ENCODE measurements at places on chromosomes 6 and 20. TPM values are rescaled to one million over a fixed set of nuclear protein-coding genes. Genes with fewer than 3 reads are reported as not detected.

SLC26A8 gene
- 0.04 TPM for polyA plus RNA-seq

TMEM244 gene
- not detected for polyA plus RNA-seq

XKR7 gene
- polyA plus RNA-seq: not detected

MUC22 gene
- 0.38 TPM for polyA plus RNA-seq

BMP5 gene
- 0.95 TPM for polyA plus RNA-seq

SLC13A3 gene
- 0.04 TPM for polyA plus RNA-seq

HLA-G gene
- polyA plus RNA-seq: not detected

TBXT gene
- not detected for polyA plus RNA-seq

CST3 gene
- 394 TPM for polyA plus RNA-seq

ASIP gene
- 0.68 TPM for polyA plus RNA-seq

NHLRC1 gene
- 1.4 TPM for polyA plus RNA-seq

MANEA gene
- 1.9 TPM for polyA plus RNA-seq

FKBP1C gene
- polyA plus RNA-seq: 0.58 TPM

PAX1 gene
- polyA plus RNA-seq: 0.16 TPM

TFAP2C gene
- not detected for polyA plus RNA-seq

EFCAB8 gene
- polyA plus RNA-seq: 0.03 TPM

PACSIN1 gene
- polyA plus RNA-seq: 0.17 TPM

BANF2 gene
- not detected for polyA plus RNA-seq

THEMIS gene
- polyA plus RNA-seq: not detected

CYP39A1 gene
- polyA plus RNA-seq: 0.34 TPM

GJA1 gene
- polyA plus RNA-seq: 5.8 TPM

HTR1E gene
- not detected for polyA plus RNA-seq

LTV1 gene
- 41.4 TPM for polyA plus RNA-seq

SERPINB1 gene
- 33.4 TPM for polyA plus RNA-seq

ZNF311 gene
- 0.10 TPM for polyA plus RNA-seq

PARD6B gene
- polyA plus RNA-seq: 0.44 TPM

PAK5 gene
- 0.01 TPM for polyA plus RNA-seq

PI3 gene
- polyA plus RNA-seq: 0.38 TPM

MOG gene
- polyA plus RNA-seq: not detected

TMEM170B gene
- polyA plus RNA-seq: 3.2 TPM

FOXF2 gene
- polyA plus RNA-seq: 0.42 TPM

TMEM151B gene
- 0.07 TPM for polyA plus RNA-seq

WFDC5 gene
- not detected for polyA plus RNA-seq

SLC2A10 gene
- 0.61 TPM for polyA plus RNA-seq

MCCD1 gene
- polyA plus RNA-seq: not detected

DEFB124 gene
- 0.18 TPM for polyA plus RNA-seq

ADAT2 gene
- 0.55 TPM for polyA plus RNA-seq

Data from psoas muscle (tissue), 8 donors.